Astrocyte (in vitro differentiated cells and primary cell): ENCODE measurements at places on chromosomes 5 and 9. TPM values are rescaled to one million over a fixed set of nuclear protein-coding genes. Genes with fewer than 3 reads are reported as not detected.

DNA sequence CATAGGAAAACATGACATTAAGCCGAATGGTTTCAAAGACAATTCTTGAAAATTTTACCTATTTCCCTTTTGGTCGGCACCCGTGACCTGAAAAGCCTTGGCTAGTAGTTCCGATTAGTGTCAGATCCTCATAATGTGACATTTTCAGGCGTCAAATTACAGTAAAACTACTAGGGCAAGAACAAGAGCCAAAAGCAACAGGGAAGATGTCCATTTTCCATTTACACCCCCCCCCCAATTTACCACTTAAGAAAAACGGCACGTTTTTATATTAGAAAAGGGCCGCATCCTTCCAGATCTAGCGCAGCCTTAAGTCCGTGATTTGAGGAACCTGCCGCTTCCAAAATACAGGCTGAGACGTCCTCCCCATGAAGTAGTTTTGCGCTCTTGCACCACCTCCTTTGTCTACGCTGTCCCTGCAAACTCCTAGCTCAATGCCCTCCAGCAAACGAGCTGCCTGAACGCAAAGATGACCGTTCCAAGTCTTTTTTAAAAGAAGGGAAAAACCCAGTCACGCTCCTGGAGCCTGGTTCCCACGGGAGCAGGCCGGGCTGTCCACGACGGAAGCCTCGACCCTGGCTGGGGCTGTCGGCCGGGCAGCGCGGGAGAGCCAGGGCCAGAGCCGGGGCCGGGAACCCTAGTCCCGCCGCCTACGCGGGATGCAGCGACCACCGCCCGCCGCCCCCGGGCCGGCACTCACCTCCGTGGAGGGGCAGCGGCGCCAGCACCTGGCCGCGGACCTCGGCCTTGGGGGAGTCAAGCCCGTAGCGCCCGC lies 616 bp downstream of the RNF130 start:
- peak; percentile 55 for DNase-seq

- DNase-seq: no peak
These were observed 33.9 kb upstream of the FOXB2 start for GRCh38 chr9:76985581-76985980.

DNA sequence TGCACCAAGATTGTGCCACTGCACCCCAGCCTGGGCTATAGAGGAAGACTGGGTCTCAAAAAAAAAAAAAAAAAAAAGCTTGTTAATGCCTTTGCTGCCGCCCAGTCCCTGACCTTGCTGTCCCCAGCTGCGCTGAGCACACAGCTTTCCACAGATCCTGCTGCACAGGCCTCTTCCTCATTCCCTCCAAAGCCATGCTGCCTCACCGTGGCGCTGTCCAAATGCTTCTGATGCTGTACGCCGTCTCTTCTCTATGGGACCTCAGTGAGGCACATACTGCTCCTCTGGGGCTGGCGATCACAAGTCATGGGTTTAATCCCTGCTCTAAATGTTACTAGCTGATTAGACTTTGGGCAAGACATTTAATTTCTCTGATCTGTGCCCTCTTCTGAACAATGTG lies 234.1 kb downstream of the FBXL7 start:
- no peak for DNase-seq

GRCh38 chr5:131413605-131414559 lies 150.0 kb downstream of the CDC42SE2 start:
- DNase-seq: no peak

DNA sequence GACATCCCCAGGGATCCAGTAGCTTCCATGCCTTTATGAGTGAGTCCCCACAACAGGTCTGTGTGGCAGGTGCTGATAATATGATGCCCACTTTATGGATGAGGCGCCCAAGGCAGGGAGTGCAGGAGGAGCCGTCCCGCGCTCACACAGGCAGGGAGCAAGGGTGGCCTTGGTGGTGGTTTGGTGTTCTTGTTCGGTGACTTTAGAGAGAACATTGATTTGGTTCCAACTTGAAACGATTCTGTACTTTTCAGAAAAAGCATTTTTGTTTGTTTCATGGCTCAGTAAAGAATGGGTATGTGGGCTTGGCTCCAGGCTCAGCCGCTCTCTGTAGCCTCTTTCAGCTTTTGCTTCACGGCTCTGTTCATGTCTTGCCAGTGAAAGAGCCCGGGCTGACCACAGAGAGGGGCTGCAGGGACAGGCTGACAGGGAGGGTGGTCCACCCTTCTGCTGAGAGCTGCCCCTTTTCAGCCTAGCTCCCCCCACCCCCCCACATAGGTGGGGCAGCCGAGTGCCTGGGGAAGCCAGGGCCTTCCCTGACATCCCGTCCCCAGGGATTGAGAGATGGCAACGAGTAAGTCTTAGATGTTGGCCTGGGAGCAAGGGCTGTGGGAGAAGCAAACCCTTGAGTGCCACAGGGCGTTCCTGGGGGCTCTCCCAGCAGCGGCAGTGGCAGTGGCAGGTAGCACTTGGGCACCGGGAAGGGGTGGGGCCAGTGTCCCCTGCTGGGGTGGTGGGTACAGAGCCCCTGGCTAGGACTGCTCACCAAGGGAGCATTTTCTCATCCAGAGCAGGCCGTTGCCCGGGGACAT lies 28.0 kb downstream of the NCS1 start:
- DNase-seq: peak; percentile 46

DNA sequence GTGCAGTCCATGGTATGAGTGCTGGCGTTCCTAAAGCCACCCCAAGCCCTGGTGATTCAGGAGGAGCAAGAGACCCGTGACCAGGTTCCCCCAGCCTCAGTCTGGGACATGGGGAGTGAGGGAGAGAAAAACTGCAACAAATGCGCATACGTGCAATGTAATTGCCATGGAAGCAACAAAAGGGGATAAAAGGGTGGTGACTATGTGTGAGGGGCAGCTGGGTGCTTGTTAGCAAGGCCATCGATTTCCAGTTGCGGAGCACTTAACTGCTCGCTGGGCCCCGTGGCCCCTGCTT lies 709 bp upstream of the SH3PXD2B start:
- DNase-seq: no peak

- no peak for DNase-seq
These were observed 16.6 kb downstream of the OTULINL start for GRCh38 chr5:14598225-14598624.

DNA sequence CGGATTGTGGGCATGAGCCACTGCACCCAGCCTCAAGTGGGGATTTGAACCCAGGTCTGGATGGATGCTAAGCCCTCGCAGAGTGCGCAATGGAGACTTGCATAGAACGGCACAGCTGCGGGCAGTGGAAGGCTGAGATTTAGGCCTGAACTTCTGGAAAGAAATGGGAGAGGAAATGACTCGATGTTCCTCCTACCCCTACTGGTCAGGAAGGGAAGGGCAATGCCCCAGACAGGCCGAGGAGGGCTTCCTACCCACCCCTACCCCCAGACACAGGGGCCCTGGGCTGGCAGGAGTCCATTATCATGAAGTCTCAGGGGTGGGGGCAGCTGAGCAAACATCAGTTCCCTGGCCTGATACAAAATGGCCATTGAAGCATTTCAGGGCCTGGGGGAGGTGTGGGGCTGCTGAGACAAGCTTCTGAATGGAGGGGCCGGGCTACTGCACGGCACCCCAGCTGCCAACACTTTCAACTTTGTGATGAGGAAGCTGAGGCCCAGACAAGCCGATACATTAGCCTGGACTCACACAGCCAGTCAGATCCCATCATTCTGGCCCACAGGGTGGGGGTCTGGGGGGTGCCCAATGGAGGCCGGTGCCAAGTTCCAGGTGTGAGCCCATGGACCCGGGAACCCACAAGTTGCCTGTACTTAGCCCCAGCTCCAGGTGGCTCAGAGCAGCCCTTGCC lies 13.5 kb upstream of the WDR38 start:
- DNase-seq: no peak

DNA sequence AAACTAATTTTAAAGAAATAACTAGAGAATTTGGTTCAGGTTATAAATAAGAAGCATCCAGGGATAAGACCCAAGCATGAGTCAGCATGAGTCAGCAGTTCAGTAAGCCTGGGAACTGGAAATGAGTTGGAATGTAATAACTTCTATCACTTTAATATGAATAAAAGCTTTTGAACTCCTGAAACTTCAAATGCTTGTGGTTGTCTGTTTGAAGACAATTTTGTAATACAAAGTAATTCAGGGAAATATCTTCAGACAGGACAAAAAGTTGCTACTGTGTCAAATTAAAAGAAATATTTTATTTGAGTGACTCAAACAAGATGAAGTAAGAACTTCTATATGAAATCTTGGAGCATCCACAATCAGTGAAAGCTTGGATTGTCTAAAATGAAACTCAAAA lies 331.2 kb upstream of the DAB2 start:
- peak; percentile 95 for DNase-seq

DNA sequence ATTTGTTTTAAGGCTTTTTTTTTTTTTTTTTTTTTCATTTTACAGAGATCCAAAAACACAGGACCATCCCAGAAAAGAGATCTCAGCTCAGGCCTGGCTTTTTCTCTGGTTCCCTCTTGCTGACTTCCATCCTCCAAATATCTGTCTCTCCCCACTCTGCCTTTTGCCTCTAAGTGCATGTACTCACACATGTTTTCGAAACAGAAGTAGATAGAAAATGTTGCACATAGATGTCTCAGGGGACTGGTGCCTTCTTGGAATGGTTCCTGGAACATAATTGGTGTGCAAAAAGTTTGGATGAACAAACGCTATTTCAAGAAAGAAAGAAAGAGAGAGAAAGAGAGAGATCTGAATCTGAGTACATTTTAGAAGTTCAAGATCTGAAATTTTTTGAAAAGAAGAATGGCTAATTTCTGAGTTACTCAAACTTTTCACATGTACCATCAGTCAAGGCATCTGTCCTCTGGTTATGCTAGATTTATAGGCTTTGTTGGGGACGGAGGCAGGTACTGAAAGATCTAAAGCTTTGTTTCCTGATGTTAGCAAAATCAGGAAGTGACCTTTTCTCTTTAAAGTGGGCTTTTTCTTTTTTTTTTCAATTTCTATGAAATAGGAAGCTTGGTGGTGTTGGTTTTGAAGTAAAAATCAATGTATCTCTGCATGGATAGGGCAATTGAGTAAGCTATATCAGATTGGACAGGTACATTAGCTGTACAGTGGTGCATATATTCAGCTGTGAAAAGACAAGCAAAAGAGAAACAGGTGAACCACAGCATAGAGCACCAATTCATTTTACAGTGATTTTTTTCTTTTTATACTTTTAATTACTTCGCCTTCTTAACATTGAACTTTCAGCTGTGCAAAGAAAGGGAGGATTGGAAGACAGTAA lies 8.5 kb upstream of the TNFSF8 start:
- no peak for DNase-seq

DNA sequence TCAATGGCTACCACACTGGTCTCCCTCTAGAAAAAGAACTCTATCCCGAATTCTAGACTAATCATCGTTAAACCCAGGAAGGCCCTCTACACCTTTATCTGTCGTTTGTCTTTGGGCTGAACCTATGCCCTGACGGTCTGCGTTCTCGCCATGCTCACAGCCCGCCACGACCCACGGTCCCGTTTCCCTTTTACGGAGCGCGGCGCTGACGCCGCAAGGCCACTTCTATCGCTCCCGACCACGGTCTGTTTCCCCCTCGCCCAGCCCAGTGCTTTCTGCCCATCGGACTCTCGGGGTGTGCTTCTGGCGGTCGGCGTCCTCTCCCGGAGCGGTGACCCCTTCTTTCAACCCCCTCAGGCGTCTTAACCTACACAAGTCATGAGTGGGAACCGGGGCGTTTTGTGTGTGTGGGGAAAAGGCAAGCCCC lies 974 bp downstream of the C9orf40 start:
- peak; percentile 6 for DNase-seq

DNA sequence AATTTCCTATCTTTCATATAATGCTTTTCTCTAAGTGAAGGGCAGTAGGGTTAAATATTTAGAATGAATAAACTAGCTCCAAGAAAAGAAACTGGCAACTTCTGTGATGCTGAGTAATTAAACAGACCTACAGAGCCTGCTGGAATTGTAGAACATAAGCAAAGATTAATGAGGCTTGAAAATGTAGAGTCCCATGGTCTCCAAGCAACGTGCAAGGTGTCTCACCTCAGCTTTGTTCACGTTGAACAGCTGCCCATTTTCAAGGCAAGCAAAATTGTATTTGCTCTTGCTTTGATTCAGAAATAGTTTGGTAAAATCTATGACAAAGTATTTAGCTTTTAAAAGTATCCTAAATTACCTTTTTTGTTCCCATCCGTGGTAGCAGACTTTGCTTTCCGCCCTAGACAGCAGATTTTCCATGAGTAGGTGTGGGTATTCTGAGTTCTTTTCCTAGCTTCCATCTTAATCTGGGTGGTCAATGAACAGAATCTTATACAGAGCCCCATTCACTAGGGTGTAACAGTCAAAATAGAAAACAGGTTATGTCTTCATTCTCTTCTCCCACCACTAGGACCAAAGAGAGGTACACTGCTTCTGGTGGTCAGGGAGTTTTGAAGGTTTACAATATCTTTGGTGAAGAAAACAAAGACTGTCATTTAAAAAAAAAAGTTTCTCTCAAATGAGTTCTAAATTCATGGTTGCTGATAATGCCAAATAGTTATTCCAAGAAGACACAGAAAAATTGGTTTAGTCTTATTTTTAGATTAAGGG lies 52.1 kb upstream of the TYRP1 start:
- no peak for DNase-seq

- DNase-seq: no peak
These were observed 53.8 kb downstream of the NFIB start for GRCh38 chr9:14260101-14260500.

DNA sequence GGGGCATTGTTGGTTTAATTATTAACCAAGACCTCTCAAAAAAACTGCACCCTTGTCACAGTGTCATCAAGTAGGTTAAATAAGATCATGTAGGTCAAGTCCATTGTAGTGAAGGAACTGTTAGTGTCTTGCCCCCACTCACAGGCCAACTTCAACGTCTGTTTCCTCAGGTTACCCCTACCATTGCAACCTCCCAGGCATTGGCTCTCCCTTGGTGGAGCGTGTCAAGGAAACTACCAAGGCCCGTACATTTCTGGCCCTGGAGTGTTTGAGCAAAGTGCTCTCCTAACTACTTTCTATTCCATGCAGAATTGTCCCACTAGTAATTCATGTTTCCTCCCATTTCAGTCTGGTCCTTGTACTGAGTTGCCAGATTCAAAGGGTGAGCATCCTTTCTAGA lies 167.5 kb downstream of the MEF2C start:
- no peak for DNase-seq

GRCh38 chr5:132439521-132440089 lies 51.0 kb downstream of the IRF1 start:
- peak; percentile 91 for DNase-seq

DNA sequence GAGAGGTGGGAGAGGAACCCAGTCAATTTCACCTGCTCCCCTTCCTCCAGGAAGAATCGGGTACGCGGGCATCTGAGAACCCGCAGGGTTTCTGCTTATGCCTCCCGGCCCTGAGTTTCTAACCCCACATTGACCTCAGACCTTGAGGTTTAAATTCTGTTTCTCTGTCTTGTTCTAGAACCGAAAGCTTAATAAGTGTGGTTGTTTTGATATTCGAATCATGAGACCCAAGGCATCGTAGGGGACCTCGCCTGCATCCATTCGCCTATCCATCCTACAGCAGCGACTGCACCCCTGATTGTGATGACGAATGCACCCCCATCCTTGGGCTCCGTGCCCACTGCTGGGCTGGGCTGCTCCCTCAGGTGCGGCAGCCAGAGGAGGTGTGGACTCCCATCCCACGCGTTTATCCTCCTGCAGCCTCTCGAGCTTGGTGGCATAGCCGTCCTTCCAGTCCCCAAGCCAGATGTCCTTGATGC lies 80.8 kb upstream of the IER5L start:
- DNase-seq: no peak

The FTMT gene
- not detected in 2 replicates for total RNA-seq
